ENCODE measurements at places on chromosomes 13 and 19. TPM values are rescaled to one million over a fixed set of nuclear protein-coding genes. Genes with fewer than 3 reads are reported as not detected.

The OCEL1 gene
- 10.2 TPM for total RNA-seq

The FCAR gene
- 2.0 TPM for total RNA-seq

The CEACAM19 gene
- total RNA-seq, result 12.7 TPM

DNA sequence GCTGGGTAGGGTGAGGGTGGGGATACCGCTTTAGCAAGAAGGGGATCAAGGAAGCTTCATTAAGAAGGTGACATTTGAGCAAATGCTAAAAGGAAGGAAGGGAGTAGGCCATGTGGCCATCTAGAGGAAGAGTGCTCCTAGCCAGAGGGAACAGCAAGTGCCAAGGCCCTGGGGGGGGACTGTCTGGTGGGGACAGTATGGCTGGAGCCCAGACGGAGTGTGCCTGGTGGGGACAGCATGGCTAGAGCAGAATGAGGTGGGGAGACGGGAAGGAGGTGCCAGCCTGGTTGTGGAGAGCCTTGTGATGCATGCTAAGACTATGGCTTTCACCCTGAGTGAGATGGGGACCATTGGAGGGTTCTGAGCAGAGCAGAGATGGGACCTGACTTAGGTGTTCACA lies 2.1 kb upstream of the TGFB1 start:
- H3K27me3 ChIP-seq, result no peaks in the 10 kb centered on the region
- H3K36me3 ChIP-seq, result no peaks in the 10 kb centered on the region
- H3K4me1 ChIP-seq, result no peaks in the 10 kb centered on the region
- no peak for DNase-seq

DNA sequence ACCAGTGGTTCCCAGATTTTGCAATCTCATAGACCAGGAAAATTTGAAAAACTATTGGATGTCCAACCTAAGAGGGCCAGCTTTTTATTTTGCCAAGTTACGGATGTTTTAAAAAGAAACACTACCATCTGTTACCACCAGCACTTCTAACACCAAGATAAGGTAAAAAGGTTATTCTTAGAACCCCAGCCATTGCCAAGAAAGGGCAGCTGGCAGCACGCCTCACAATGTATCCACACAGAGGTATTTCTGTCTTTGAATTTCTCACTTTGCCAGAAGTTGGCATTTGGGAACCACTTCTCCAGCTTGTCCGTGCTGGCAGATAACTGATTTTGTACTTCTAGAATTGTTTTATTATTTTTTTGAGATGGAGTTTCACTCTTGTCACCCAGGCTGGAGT lies 28.7 kb downstream of the CAPN12 start:
- H3K4me3 ChIP-seq, result no peak overlapping the region
- no peaks in the 10 kb centered on the region for H3K4me1 ChIP-seq
- no peaks in the 10 kb centered on the region for H3K27me3 ChIP-seq
- no peaks in the 10 kb centered on the region for H3K36me3 ChIP-seq
- no peak for DNase-seq
